ENCODE measurements at places on chromosomes 5 and 9. TPM values are rescaled to one million over a fixed set of nuclear protein-coding genes. Genes with fewer than 3 reads are reported as not detected.

Gene AK8
- total RNA-seq = 0.52 TPM

Gene CDKN2B
- total RNA-seq = 0.31 TPM

Gene MLANA
- not detected for total RNA-seq

Gene IGFBPL1
- 36.6 TPM for total RNA-seq

Gene LYRM7
- 12.6 TPM for total RNA-seq

Gene SLCO4C1
- total RNA-seq = 4.5 TPM

Gene GKAP1
- total RNA-seq = 5.7 TPM

Gene SV2C
- total RNA-seq = 0.24 TPM

Gene ECSCR
- total RNA-seq = 2.7 TPM

Gene TMC1
- total RNA-seq = 0.95 TPM

Gene WNK2
- 87.2 TPM for total RNA-seq

Gene PCSK5
- total RNA-seq = 10.7 TPM

Gene FNIP1
- total RNA-seq = 17.3 TPM

Gene HACD4
- total RNA-seq = 0.61 TPM

Gene TAF11L13
- total RNA-seq = not detected

Gene CERT1
- 55.3 TPM for total RNA-seq

Gene SPATA31C1
- total RNA-seq = not detected

Gene LSM11
- total RNA-seq = 3.9 TPM

Gene SPATA6L
- total RNA-seq = 0.55 TPM

Gene CCNJL
- 36.2 TPM for total RNA-seq

Gene COQ4
- total RNA-seq = 30.2 TPM

Gene CDH9
- total RNA-seq = 0.73 TPM

Gene SPAAR
- not detected for total RNA-seq

Gene CHSY3
- 1.4 TPM for total RNA-seq

Gene CLIC3
- total RNA-seq = not detected

Gene NME5
- 0.89 TPM for total RNA-seq

Gene LCN12
- total RNA-seq = 1.7 TPM

Gene KDM4C
- 26.1 TPM for total RNA-seq

Gene PTGER4
- 1.9 TPM for total RNA-seq

Gene SLC6A3
- 0.46 TPM for total RNA-seq

Gene GABBR2
- 1.2 TPM for total RNA-seq

All from H1 (cell line).